Renal cortical epithelial cell (primary cell): ENCODE measurements at places on chromosomes 1 and 21.

DNA sequence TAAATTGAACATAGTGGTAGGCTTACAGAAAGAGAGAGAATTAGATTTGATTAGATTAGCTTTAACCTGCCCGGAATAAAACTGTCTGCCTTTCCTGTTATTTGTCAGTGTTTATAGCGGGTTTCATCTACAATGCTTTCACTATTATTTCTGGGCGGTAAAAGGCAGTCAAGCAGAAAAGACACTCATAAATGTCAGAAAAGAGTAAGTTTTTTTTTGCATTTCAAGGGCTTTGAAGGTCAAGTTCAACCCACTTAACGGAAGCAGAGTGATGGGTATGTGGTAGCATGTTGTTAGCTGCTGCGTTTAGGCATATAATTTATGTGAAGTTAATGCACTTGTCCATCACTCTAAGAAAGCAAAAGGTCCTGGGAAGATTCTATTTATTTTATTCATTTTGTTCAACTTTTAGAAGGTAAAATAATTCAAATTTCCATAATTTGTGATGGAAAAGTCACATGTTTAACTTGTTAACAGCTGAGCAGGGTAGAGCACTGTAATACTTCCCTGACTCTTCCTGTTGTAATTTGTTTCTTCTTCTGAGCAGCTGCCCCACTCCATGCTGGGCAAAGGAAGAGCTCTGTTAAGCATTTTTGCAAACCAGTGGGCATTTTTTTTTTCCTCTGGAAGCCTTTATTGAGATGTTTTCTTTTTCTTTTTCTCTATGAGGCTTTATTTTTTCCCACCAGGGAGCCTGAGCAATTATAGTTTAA lies 220.1 kb downstream of the ST6GALNAC3 start:
- DNase-seq, result no peak

DNA sequence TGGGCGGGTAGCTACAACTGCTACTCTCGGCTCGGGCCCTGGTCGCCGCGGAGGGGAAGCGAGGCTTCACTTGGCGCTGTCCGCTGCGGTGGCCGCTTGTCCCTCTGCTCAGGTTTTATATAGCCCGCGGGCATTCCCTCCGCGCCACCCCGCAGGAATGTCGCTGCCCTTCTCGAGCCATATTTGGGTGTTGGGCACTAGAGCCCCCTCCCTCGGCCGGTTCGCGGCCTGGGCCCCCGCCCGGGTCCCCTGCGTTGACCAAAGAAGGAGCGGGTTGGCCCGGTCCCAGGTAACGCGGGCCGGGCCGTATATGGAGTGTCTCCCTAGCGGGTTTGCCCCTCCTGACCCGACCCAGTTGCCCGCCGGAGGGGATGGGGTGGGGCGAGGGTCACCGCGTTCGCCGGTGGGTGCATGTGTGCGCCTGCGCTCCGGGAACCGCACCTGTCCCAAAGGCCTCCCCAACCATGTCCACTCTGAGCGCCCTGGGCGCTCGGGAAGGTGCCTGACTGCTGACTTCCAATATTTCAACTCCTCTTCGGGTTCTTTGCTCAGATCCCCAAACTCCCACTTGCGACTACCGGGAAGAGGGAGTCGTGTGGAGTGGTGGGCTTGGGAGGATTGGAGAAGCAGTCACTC lies at the start of gene ACTA1:
ACTA1 (minus strand) TSS at position 90 of the 636 bp plus-strand sequence. CDS start 979 bp downstream, outside the sequence.
- no peak for DNase-seq

- no peak for DNase-seq
Observed at GRCh38 chr21:32448803-32449594, 36.5 kb downstream of the EVA1C start.

- DNase-seq, result no peak
Observed at GRCh38 chr1:86502721-86503405, 34.1 kb downstream of the CLCA1 start.

DNA sequence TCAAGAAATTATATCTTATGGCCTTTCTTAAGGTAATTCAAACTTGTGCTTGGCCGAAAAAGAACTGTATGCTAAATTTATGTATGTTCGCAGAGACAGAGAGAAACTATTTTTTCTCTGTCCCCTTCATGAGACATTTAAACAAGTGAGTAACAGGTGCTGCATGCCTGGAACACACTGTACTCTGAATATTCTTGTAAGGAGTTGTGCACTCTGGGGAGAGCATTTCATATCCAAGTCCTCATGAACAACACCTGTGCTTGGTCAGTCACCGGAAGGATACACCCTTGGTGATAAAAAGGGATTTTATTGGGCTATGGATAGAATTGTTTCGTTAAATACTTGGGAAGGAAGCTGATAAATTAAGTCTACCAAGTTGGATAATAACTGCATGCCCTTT lies 220.8 kb upstream of the NRIP1 start:
- no peak for DNase-seq

- no peak for DNase-seq
Observed at GRCh38 chr1:224684979-224685425, 68.9 kb downstream of the CNIH3 start.
